ENCODE measurements at places on chromosomes 1 and 21. TPM values are rescaled to one million over a fixed set of nuclear protein-coding genes. Genes with fewer than 3 reads are reported as not detected.

DNA sequence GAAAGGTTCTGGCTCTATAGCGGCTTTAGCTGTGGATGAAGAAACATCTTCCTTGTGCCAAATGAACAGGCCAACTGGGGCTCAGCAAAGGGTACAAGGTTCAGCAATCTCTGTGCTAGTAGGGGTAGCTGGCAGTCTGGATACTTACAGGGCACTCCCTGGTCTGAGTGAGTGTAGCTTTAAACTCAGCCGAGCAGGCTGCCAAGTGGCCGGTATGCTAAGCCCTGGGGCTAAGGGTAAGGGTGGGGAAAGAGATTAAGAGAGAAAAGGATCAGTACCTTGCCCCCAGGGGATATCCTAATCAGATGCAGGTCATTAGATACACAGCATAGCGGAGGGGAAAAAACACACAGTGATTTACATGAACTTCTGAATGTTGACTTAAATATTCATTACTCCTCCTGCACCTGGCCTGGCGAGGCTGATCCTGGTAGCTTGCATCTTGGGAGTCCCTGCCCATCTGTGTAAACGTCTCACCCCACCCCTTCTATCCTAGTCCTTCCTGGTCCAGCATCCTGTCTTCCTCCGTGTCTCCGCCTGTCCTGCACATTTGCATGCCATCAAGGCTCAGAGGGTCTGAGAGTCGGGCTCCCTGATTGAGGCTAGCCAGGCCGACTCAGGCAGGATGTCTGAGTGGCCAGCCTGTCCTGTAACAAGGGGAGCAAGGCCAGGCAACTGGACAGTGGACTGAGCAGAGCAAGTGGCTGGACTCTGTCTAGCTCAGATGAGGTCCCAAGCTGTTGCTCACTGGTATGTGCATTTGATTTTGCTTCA lies 39.5 kb upstream of the CNTN2 start:
- no peaks in the 10 kb centered on the region for H3K36me3 ChIP-seq
- H3K4me1 ChIP-seq, result no peaks in the 10 kb centered on the region
- DNase-seq, result no peak
- H3K27me3 ChIP-seq, result no peaks in the 10 kb centered on the region
- no peak overlapping the region for H3K4me3 ChIP-seq

- H3K27me3 ChIP-seq, result peaks cover 65% of the 10 kb centered on the region
- no peak overlapping the region for H3K27ac ChIP-seq
- no peak for DNase-seq
- peaks cover 6% of the 10 kb centered on the region for H3K4me1 ChIP-seq
Observed at GRCh38 chr1:115829947-115830346, 11.0 kb downstream of the NHLH2 start.

GRCh38 chr1:145806844-145807243 lies 17.1 kb downstream of the RNF115 start:
- no peaks in the 10 kb centered on the region for H3K27me3 ChIP-seq
- DNase-seq, result no peak
- peaks cover 3% of the 10 kb centered on the region for H3K36me3 ChIP-seq
- no peak overlapping the region for H3K4me3 ChIP-seq
- no peak overlapping the region for H3K27ac ChIP-seq

DNA sequence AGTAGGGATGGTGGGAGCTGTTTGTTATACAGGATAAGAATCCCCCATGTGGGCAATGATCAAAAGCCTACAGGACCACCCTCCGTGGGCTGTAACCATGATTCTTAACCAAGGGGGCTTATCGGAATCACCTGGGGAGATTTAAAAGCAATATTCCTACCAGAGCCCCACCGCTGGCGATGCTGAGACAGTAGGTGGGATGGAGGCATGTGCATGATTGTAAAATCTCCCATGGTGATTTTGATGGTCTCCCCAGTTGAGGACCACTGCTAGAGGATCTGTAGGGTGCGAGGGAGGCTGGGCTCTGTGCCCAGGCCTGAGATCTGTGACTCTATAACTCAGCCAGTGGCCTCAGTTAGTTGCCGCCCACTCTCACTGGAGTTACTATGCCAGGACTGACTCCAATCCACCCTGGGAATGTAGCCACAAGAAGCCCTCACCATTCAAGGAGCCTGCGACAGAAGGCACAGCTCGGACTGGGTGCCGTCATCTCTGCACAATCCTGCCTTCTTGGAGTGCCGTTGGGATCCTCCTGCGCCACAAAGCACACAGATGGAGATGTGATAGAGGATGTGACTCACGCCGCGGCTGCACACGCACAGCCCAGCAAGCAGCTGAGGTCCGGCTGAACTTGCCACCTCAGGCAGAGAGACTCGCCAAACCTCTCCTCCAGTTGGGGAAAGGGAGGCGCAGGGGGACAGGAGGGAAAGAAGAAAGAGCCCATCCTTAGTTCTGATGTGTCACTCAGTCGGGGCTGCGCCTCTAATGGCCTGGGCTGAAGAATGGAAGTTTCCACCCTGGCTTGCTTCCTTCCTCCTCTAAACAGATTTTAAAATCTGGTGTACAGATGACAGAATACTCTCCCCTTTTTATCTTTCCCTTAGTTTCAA lies 26.5 kb downstream of the AKNAD1 start:
- DNase-seq, result no peak
- no peaks in the 10 kb centered on the region for H3K27me3 ChIP-seq
- no peak overlapping the region for H3K4me3 ChIP-seq
- no peaks in the 10 kb centered on the region for H3K36me3 ChIP-seq
- no peak overlapping the region for H3K27ac ChIP-seq

DNA sequence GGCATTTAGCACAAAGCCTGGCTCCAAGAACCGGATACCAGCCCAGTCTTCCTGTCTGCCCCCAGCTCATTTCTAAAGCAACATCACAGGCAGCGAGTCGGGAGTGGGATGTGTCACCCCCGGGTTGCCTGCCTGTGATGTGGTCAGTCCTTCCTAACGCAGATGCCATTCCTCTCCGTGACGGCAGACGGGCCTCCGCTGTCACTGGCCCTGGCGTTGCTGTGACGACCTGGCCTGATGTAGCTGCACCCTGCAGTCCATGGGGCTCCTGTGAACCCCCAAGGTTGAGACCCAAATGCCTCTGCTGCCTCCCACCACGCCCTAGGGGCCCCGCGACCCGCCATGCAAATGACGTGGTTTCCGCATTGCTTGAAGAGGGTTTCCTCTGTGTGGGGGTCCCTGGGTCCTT lies 12.3 kb downstream of the TNFRSF1B start:
- peak; percentile 91 for DNase-seq
- H3K4me1 ChIP-seq, result peaks cover 83% of the 10 kb centered on the region
- peak overlapping the region; percentile 93 for H3K27ac ChIP-seq
- peaks cover 59% of the 10 kb centered on the region for H3K36me3 ChIP-seq
- H3K4me3 ChIP-seq, result peak overlapping the region; percentile 68

DNA sequence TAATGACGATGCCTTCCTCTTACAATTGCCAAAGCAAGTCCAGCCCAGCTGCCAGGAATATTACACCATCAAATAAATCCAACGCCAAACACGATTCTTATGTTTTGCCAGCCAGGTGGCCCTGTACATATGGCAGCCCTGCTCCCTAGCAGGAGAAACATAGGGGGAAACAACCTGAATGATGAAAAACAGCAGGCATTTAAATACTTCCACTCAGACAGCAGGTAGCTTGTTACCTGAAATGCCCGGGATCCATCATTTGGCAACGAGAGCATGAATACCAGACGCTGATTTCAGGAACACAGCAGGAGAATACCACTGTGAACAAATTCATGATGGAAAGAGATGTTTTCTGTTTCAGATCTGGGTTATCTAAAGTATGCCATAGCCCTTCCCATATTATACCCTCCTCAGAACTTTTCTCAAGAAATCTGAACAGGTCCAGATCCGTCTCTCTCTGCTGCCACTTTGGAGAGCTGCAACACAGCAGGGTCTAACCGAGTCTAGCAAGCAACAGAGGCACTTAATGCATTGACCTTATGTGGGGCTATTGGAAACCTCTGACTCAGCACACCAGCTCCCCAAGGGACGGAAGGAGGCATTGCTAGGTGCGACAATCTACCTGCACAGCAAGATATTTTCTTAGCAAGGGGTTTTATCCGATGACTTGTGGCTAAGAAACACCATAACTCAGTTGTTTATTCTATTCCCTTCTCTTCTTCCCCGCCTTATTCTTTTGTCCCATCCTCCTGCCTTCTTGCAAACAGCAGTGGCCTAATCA lies 166.3 kb downstream of the BARHL2 start:
- no peak overlapping the region for H3K27ac ChIP-seq
- no peaks in the 10 kb centered on the region for H3K4me1 ChIP-seq
- no peaks in the 10 kb centered on the region for H3K36me3 ChIP-seq
- H3K4me3 ChIP-seq, result no peak overlapping the region
- DNase-seq, result no peak
- H3K27me3 ChIP-seq, result peaks cover 19% of the 10 kb centered on the region

DNA sequence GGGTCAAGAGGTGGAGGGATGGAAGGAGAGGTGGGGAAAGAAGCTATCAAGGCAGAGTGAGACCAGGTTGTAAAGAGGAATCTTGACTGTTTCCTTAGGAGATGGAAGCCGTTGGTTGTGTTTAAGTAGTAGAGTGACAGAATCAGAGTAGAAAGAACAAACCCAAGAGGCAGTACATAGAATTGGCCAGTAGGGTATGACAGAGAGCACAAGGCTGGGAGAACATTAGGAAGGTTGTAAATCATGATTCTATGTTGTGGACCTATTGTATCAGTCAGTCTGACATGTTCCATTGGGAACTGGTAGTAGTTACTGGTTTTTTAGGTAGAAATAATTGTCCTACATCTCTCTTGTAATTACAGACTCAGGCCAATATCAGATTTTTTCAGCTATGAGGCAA lies 486.9 kb upstream of the USP24 start:
- no peak overlapping the region for H3K27ac ChIP-seq
- no peaks in the 10 kb centered on the region for H3K4me1 ChIP-seq
- no peak overlapping the region for H3K4me3 ChIP-seq
- no peak for DNase-seq
- H3K27me3 ChIP-seq, result peaks cover 3% of the 10 kb centered on the region
- no peaks in the 10 kb centered on the region for H3K36me3 ChIP-seq

- no peaks in the 10 kb centered on the region for H3K36me3 ChIP-seq
- no peak for DNase-seq
- H3K4me3 ChIP-seq, result no peak overlapping the region
- H3K4me1 ChIP-seq, result no peaks in the 10 kb centered on the region
Observed at GRCh38 chr1:76905876-76906595, 38.8 kb downstream of the ST6GALNAC5 start.

DNA sequence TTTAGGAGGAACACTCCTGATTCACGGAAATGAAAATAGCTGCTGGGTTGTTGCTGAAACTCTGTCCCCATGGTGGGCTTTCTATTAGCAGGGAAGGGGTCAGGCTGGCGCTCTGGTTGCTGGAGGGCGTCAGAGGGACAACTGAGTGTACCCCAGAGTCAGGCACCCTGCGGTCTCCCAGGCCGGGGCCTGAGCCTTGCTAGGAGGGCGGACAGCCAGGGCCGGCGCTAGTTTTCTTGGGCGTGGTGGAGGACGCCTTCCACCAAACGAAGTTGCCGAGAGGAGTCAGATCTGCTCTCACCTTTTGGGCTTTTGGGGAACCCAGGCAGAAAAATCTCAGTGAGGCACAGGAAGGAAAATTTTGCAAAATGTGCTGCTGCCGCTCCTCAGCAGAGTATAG lies 54.8 kb downstream of the NGF start:
- H3K4me3 ChIP-seq, result no peak overlapping the region
- no peaks in the 10 kb centered on the region for H3K36me3 ChIP-seq
- DNase-seq, result no peak
- no peak overlapping the region for H3K27ac ChIP-seq
- H3K27me3 ChIP-seq, result no peaks in the 10 kb centered on the region

DNA sequence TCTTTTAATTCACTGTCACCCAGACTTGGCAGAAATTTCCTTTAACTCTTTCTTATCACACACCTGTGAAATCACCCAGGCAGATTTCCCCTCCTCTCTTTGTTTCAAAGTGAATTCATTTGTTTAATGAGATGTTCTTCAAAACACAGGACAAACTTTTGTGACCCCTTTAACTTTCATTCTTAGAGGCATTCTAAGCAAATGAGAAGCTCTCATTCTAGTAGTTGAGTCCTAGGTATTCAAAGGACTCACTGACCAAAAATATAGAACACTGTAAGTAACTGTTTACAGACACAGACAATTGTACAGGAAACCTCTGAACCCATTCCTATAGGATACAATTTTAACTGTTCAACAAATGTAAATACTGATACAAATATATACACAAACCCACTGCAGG lies 16.9 kb downstream of the LRRC8C start:
- H3K4me3 ChIP-seq, result no peak overlapping the region
- peak overlapping the region; percentile 36 for H3K27ac ChIP-seq
- no peaks in the 10 kb centered on the region for H3K27me3 ChIP-seq

DNA sequence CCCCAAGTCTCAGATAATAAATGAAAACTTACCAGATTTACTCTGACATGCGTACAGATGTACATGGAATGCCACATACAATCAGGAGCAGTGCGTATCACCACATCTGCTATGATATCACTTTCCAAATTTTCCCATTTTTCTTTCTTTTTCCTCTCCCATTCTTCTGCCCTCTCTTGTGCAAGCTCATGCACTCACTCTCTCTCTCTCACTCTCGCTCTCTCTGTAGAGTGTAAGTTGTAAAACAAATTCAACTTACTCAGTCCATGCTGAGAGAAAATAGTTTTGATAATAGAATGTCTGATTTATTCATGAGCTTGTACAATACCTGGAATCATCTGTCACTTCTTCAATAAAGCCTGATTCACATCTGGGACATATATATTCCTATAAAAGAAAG lies 35.3 kb downstream of the RNF115 start:
- no peaks in the 10 kb centered on the region for H3K27me3 ChIP-seq
- no peak overlapping the region for H3K27ac ChIP-seq
- H3K4me3 ChIP-seq, result no peak overlapping the region
- H3K36me3 ChIP-seq, result peaks cover 22% of the 10 kb centered on the region
- DNase-seq, result no peak

GRCh38 chr1:26290122-26290881 lies 10.4 kb downstream of the SH3BGRL3 start:
- no peak for DNase-seq
- H3K36me3 ChIP-seq, result peaks cover 21% of the 10 kb centered on the region
- no peaks in the 10 kb centered on the region for H3K27me3 ChIP-seq
- peak overlapping the region; percentile 97 for H3K27ac ChIP-seq

- DNase-seq, result no peak
- no peak overlapping the region for H3K27ac ChIP-seq
- no peaks in the 10 kb centered on the region for H3K27me3 ChIP-seq
- H3K4me1 ChIP-seq, result peaks cover 9% of the 10 kb centered on the region
- no peak overlapping the region for H3K4me3 ChIP-seq
- no peaks in the 10 kb centered on the region for H3K36me3 ChIP-seq
Observed at GRCh38 chr1:36421649-36422048, 23.9 kb upstream of the LSM10 start.

DNA sequence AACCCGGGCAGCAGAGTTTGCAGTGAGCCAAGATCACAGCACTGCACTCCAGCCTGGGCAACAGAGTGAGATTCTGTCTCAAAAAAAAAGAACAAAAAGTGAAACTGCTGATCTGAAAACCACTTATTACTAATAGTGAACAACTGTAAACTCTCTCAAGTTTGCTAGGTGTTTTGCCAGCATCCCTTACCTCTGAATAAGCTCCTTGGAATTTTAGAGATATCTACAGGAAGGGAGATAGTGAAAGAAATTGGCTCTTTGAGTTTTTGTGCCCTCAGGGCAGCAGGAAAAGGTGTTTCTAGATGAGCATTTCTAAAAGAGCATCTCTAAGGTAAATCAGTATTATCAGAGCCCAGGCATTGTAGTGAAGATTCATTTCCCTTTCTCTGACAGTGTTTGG lies 27.1 kb downstream of the PARK7 start:
- DNase-seq, result no peak
- no peak overlapping the region for H3K27ac ChIP-seq
- H3K27me3 ChIP-seq, result no peaks in the 10 kb centered on the region

The ZNF593OS gene
- total RNA-seq, result not detected

The PRDX1 gene
- 746 TPM for total RNA-seq

The CFAP107 gene
- total RNA-seq, result not detected

The STUM gene
- not detected for total RNA-seq

The DNALI1 gene
- total RNA-seq, result not detected

The MX1 gene
- total RNA-seq, result 108 TPM

The OR6K3 gene
- not detected for total RNA-seq

Measured in activated naive CD8-positive, alpha-beta T cell treated with anti-CD3 and anti-CD28 coated beads for 36 hours (primary cell).